ENCODE measurements at places on chromosomes 3 and 15.

DNA sequence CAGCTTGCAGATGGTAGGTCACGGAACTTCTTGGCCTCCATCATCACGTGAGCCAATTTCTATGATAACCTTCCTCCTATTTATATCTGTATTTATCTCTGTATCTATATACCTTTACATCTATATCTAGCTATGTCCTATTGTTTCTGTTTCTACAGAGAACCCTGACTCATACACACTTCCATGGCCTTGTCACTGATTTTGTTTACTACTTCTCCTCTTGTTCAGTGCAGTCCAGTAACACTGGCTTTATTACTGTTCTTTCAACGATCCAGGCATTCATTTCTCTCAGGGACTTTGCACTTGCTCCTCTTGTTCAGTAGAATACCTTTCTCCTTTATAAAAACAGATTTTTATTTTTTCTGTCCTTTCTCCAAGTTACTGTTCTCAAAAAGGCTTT, 937.0 kb upstream of the ALCAM start:
- no peak for DNase-seq

- DNase-seq: no peak
Observed at GRCh38 chr3:151109286-151109800, 23.9 kb downstream of the MED12L start.

- DNase-seq: no peak
Observed at GRCh38 chr15:100078511-100079220, 263.1 kb downstream of the ADAMTS17 start.

DNA sequence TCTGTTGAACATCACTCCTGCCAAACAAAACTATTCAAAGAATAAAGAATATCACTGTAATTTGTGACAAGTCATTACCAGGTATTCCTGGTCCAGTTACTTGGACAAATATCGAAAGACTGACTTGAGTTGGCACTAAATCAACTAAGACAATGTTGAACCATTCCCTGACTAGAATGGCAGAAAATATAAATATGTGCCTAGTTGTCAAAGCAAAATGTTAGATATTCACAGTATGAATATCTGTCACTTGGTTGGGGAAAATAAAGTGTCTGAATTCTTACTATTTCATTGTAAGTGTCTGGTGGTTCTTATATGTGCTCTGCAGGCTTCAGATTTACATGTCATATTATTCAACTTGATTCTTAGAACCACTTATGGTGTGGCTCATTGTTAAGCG, 470.2 kb downstream of the NAALADL2 start:
- DNase-seq: no peak

- DNase-seq: no peak
Observed at GRCh38 chr15:91424001-91424400, 323.9 kb downstream of the SV2B start.

DNA sequence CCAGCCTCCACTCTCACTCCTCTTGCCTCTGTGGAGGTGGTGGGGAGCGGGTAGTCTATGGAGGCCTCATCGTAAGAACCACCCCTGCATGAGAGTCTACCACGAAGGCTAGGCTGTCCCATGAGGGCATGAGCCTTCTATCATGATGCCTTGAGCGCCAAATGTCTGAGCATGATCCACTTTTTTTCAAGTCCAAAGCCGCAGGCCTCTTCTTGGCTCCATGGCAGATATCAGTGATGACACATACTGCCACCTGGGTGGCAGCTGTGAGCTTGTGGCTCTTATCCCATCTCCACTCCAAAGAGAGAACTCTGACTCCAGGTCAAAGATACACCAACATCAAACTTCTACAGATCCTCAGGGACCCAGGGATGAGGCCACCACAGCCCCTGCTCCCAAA, 13.5 kb downstream of the POC1A start:
- DNase-seq: no peak

DNA sequence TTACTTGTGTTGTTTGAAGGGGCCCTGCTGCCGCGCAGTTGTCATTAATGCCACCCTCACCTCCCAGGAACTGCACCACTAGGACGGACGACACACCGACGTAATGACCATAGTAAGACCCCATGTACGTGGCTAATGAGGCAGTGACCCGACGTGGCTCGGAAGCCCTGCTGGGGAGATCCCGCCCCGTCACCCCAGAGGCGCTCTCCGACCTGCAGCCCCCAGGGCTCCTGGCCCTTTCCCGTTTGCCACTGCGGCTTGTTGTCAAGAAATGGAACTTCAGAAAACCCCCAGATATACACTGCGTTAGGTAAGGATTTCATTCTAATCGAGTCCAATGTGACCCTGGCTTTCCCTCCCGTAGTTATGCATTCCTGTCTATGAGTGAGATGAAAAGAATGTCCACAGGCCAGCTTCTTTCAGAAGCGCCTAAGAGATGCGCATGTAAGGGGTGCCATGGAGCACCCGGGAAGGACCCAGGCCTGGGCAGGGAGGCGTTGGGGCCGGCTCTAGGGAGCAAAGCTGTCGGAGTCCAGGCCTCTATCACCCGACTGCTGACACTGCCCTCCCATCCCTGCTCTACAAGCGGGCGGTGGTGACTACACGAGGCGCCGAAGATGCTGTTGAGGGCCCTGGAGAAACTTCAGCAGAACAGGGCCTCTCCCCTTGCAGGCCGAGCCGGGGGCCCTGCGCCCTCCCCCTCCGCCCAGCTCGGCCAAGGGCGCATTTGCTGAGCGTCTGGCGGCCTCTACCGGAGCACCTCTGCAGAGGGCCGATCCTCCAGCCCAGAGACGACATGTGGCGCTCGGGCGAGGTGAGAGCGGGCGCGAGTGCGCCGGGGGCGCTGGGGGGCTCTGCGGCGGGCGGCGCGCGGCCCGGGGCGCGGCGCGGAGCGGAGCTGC, at the start of gene GABRA5:
TSS of gene GABRA5 (plus strand) at position 765 of the 902 bp plus-strand sequence. CDS start 2,187 bp downstream, outside the sequence.
- no peak for DNase-seq

GRCh38 chr3:22792533-22792932, 410.6 kb upstream of the UBE2E2 start:
- DNase-seq: no peak

DNA sequence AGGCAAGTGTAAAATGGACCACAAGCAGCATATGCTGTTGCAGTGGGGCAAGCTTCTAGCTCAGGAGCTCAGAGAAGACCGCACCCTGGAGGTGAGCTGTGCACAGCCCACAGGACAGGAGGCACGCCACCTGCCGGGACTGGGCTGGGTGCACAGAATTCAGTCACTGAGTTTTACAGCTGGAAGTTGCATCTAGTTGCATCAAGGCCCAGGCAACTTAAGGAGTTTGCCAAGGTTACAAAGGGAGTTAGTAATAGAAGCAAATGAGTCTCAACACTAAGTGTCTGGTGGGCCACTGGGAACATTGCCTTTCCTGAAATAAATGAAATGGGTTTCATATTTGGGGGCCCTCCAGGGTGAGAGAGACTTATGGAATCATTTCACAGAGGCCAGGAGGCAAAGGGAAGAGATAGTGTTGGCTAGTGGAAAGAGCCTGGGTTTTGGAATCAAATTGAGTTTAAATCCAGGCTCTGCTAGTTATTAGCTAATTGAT, 36.0 kb upstream of the TIMP4 start:
- DNase-seq: no peak

DNA sequence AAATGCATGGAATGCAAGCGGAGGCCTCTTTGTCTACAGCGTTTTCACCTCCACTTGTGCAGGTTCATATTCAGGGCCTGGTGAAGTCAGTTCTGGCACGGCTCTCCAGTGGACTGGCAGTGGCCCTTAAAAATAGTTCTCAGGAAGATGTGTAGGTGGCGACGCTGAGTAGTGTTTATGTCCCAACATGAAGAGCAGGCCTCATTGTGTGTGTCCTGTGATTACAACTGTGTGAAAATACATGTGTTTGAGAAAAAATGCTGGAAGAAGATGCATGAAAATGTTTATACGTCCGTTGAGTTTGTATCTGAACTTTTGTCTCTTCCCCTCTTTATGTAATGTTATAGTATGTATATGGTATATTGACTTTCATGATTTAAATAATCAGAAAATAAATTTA, 7.2 kb downstream of the LIPC start:
- peak; percentile 21 for DNase-seq

GRCh38 chr15:50098545-50098944, 20.5 kb downstream of the ATP8B4 start:
- DNase-seq: no peak

DNA sequence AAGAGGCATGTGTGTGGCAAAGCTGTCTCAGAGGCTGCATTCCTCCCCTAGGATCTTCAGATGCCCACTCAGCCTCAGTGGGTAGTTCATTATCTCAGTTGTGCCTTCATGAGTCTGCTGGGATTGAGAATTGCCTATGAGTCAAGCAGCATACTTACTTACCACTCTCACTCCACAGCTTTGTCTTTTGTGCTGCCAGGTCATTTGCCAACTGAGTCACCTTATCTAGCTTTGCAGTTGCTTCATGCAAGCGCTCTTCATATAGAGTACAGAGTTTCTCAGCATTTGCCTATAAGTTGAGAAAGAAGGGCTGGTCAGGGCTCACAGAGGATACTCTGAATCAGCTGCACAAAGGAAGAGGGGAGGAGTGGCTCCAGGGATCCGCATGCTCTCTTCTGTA, 89.5 kb downstream of the MYH15 start:
- no peak for DNase-seq

GRCh38 chr3:71625676-71626075, 42.1 kb upstream of the FOXP1 start:
- no peak for DNase-seq

- DNase-seq: no peak
Observed at GRCh38 chr3:111032677-111033076, 38.9 kb upstream of the NECTIN3 start.

DNA sequence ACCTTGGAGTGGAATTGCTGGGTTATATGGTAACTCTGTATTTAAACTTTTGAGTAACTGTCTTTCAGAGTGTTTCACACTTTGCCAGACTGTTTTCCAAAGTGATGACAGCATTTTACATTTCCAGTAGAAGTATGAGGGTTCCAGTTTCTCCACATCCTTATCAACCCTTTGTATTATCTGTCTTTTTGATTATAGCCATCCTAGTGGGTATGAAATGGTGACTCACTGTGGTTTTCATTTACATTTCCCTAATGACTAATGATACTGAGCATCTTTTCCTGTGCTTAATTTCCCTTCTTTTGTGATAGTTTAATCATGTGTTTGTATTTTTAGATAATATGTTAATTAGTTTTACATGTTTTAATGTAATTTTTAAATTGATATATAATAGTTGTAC, 138.1 kb upstream of the DAZL start:
- DNase-seq: no peak
